Fibroblast of skin of left quadriceps (primary cell): ENCODE measurements at places on chromosomes 1 and 21.

DNA sequence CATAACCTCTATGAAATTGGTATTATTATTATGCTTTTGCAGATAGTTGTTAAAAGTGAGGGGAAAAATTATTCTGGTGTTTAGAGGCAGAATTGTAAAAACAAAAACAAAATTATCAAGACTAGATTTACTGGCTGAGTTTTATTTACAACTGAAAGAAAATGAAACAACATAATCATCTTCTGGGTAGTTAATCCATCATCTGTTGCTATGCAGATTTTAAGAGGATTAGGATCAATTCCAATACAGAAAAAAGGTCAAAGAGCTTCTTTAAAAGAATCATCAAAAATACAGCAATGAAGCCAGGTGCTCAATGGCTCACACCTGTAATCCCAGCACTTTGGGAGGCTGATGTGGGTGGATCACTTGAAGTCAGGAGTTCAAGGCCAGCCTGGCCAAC lies 8.3 kb downstream of the GOLT1A start:
- no peak for DNase-seq

GRCh38 chr1:77036560-77036959 lies 169.3 kb downstream of the ST6GALNAC5 start:
- DNase-seq: peak; percentile 31

DNA sequence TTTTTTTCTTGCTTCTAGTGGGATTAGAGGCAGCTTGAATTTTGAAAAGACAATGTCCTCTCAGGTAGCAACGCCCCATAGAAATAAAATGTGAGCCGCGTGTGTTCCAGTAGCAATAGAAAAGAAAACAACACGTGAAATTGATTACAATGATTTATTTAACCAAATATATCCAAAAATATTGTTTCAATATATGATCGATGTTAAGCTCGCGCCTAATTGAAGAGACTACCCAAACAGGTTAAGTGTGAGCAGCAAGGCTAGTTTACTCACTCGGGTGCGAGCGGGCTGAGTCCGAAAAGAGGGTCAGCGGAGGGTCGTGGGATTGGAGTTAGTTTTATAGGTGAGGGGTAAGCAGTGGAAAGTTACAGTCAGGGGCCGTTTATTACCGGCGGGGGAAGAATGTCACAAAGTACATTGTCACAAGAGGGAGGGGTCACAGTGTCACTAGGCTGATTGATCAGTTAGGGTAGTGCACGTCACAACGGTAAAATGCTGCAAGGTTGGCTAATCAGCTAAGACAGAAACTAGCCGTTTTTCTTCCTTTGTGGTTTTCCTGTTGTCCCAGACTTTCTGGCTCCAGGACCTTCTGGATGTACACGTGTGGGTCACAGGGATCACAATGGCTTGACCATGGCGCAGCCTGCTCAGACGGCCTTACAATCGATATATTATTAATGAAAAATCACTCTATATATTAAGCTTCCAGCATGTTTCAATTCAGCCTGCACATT lies 697 bp upstream of the ZNF670 start:
- no peak for DNase-seq

GRCh38 chr1:148355976-148356375 lies 127.1 kb downstream of the PPIAL4G start:
- no peak for DNase-seq

DNA sequence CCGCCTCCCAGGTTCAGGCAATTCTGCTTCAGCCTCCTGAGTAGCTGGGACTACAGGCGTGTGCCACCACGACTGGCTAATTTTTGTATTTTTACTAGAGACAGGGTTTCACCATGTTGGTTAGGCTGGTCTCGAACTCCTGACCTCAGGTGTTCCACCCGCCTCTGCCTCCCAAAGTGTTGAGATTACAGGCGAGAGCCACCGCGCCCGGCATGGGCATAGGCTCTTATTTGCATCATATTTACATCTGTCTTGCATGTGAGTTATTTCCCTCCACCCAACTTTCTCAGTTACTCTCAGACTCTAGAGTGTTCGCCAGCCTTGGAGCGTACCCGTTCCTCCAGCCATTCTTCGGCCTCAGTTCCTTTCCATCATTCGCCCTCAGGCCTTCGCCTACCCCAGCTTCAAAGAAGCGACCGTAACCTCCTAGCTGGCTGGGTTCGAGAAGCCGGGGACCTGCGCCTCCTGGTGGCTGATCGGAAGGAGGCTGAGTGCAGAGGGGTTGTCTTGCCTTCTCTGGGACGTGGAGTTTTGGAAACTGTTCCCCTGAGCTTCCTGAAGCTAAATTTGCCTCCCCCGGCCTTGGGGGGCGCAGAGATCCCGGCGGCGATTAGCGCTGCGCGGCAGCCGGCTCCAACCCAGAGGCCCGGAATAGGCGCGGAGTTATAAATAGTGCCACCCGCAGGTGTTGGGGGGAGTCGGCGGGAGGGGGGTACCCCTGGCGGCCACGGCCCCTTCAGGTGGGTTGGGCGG lies 3.6 kb upstream of the ZBTB7B start:
- no peak for DNase-seq

- no peak for DNase-seq
Measured at GRCh38 chr1:31224068-31224467, 15.6 kb downstream of the NKAIN1 start.

DNA sequence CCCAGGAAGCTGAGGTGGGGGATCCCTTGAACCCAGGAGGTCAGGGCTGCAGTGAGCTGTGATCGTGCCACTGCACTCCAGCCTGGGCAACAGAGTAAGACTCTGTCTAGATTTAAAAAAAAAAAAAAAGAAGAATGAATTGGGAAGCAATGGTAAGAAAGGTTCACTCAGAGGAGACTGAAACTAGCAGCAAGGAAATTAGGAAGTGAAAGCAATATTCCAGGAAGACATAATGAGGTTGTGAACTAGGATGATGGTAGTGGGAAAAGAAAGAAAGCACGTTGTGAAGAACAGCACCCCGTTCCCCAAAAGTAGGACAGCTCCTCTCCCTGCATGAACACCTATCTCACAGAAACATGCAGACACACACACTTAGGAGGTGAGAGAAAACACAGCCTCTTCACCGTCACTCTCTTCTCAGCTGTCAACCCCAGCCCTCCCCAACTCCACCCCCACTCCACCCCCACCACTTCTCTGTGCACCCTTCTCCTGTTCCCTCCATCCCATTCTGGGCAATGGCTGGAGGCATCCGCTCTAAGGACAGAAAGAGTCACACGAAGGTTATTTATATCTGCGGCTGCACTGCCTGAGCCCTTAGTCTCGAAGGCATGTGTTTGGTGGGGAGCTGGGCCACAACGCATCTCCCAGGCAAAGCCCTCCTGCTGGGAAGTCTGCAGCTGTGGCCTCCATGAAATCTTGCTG lies 101.8 kb upstream of the LPGAT1 start:
- DNase-seq: no peak

GRCh38 chr1:31289021-31289420 lies 7.6 kb downstream of the SNRNP40 start:
- DNase-seq: no peak

GRCh38 chr1:170410401-170411166 lies 121.4 kb upstream of the GORAB start:
- DNase-seq: peak; percentile 95

- no peak for DNase-seq
Measured at GRCh38 chr1:29676496-29676895, 440.2 kb downstream of the PTPRU start.

GRCh38 chr21:45588086-45588825 lies 46.0 kb upstream of the SLC19A1 start:
- no peak for DNase-seq

DNA sequence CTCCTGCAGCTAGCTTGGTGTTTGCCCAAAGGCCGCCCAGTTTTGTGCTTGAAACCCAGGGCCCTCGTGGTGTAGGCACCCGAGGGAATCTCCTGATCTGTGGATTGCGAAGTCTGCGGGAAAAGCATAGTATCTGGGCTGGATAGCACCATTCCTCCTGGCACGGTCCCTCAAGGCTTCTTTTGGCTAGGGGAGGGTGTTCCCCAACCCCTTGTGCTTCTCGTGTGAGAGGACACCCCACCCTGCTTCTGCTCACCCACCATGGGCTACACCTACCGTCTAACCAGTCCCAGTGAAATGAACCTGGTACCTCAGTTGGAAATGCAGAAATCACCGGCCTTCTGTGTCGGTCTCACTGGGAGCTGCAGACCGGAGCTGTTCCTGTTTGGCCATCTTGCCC lies 403.5 kb downstream of the USP25 start:
- no peak for DNase-seq

DNA sequence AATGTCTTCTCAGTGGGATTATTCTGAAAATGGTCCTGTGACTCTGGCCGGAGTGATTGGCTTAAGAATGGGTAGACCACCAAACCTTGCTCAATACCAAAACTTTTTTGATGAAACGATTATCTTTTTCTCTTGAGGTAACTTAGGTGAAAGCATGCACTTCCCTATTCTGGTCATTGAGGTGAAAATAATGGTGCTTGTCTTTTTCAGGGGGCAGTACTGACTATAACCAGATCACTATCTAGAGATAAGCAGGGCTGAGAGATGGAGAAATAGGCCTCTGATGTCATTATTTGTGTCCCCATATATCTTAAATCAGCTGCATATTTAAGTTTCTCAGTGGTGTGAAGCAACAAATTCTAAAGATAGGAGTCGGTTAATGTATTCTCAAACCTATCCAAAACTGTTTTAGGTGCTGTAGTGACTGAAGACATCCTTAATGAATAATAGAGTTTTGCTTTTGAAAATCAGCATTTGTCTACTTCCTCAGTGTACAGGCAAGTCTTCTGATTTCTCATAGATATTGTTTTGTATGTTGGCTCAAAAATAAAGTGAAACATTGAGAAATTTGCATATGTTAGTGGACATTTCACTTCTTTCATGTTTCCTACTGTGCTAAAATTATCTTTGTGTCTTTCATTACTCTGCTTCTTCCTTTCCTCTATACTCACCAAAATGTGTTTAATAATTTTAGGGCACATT lies 735.3 kb upstream of the ADGRL4 start:
- no peak for DNase-seq

DNA sequence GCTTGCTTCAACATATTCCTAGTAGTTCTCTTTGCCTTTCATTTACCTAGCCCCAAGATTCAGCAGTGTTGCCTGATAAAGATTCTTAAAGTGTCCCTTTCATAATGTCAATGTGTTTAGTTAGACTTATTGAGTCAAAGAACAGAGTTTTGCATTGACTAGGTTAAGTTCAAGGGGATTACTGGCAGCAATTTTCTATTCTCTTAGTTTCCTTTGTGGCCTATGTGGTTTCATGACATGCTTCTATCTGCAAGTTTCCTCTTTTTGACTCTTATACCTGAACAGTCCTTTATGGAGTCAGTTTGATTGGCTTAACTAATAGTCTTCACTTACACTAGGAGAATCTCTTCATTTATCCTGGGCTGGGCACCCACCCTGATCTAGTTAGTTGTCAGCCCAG lies 151.3 kb downstream of the ADGRL4 start:
- DNase-seq: no peak

DNA sequence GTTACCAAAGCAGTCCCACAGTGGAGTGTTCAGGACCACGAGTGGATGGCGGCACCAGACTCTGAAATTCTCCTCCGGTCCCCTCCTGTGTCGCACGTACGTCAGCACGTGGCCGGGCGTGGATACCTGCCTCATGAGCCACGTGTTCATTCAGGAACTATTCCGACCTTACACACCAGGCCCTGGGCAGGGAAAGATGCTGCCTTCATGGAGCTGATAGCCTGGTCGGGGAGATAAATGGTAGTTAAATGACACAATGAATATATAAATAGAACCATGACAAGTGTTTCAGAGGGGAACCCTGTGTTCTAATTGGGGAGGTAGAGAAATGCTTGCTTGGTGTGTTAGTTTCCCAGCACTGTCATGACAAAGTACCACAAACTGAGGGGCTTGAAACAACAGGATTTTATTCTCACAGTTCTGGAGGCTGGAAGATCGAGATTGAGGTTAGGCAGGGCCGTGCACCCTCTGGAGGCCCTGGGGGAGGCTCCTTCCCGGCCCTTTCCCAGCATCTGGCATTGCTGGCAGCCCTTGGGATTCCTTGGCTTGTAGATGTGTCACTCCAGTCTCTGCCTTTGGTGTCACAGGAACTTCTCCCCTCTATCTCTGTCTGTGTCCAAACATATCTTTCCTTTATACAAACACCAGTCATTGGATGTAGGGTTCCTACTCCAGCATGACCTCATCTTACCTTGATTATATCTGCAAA lies 28.9 kb upstream of the GPR137B start:
- DNase-seq: no peak

GRCh38 chr1:194295685-194296084 lies 1109.3 kb upstream of the B3GALT2 start:
- no peak for DNase-seq

GRCh38 chr1:230303069-230303468 lies 123.1 kb downstream of the PGBD5 start:
- no peak for DNase-seq

DNA sequence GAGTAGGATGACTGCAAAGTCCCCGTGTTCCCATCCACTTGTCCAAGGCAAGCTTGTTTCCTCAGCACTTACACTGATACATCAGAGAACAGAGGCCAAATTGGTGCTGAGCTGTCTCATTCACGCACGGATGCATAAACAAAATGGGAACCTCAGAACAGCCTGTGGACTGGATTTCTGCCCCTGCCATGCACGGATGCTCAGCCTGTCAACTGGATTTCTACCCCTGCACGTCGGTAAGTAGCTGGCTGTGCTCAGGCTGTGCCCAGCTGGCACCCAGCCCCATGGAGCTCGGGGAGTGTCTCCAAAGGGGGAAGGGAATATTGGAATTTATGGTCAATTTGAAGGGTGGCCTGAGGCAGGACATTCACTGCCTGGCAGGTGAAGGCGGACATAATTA lies 40.8 kb upstream of the TMPRSS2 start:
- no peak for DNase-seq

DNA sequence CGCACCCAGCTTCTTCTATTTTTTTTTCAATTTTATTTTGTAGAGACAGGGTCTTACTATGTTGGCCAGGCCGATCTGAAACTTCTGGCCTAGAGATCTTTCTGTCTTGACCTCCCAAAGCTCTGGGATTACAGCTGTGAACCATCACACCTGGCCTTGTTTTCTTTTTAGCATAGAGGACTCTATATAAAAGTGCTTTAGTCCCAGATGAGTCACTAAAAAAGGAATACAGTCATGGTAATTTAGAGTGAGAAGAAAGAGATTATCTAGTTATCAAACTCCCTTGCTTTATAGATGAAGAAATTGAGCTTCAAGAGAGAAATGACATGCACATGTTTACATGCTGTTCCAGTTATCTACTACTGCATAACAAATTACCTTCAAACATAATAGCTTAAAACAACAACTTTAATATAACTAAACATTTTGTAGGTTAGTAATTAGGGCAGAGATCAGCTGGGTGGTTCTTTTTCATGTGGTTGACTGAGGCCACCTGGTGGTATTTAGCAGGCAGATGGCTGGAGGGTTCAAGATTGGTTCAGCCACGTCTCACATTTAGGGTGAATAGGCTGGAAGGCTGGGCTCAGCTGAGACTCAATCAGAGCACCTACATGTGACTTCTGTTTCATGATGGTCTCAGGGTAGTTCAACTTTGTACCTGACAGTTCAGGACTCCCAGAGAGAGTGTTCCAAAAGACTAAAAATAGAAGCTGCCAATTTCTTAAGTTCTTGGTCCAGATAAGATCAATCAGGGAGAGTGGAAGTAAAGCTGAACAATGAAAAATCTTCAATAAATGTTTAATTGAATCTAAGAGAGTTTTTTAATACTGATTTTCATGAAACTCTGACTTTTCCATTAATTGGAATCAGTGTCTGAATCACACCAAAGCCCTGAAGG lies 16.9 kb upstream of the MTF2 start:
- no peak for DNase-seq

GRCh38 chr1:205407970-205408369 lies 13.9 kb downstream of the LEMD1 start:
- no peak for DNase-seq

GRCh38 chr1:53328009-53328461 lies at the start of gene LRP8:
Gene LRP8 (minus strand): TSS chr1:53328070. CDS start chr1:53327912, 158 bp downstream.
- no peak for DNase-seq
